A549 treated with Hydrocortisone at 1 μM for 4 hours (cell line): ENCODE measurements at places on chromosomes 16 and 17. TPM values are rescaled to one million over a fixed set of nuclear protein-coding genes. Genes with fewer than 3 reads are reported as not detected.

Gene OR3A3
- not detected in 5 replicates for total RNA-seq

Gene MPP3
- total RNA-seq = 13.7 to 18.8 TPM (median 15.6 TPM) in 5 replicates

Gene ARHGAP23
- total RNA-seq = 52.9 to 79.4 TPM (median 70.2 TPM) in 5 replicates

Gene PRSS33
- total RNA-seq = not detected in 5 replicates

Gene KRT9
- total RNA-seq = not detected in 5 replicates

Gene HLF
- 0.09 to 0.14 TPM (median 0.10 TPM) in 5 replicates for total RNA-seq

Gene COG8
- total RNA-seq = 21.7 to 27.8 TPM (median 25.6 TPM) in 5 replicates

Gene CACNG5
- total RNA-seq = 0.16 TPM in 1 of 5 replicates, not detected in the others

Gene MEIOB
- total RNA-seq = 1.1 to 1.6 TPM (median 1.3 TPM) in 5 replicates

Gene MPHOSPH6
- 27.3 to 41.8 TPM (median 29.0 TPM) in 5 replicates for total RNA-seq

Gene KRT27
- 0.06 TPM in 1 of 5 replicates, not detected in the others for total RNA-seq

Gene AATK
- total RNA-seq = 0.29 to 0.64 TPM (median 0.50 TPM) in 5 replicates
